ENCODE measurements at places on chromosomes 5 and 9.

- DNase-seq, result no peak
These were observed 45.5 kb downstream of the DAB2IP start for GRCh38 chr9:121696930-121697329.

GRCh38 chr9:121654499-121655140 is 3.2 kb downstream of the DAB2IP start:
- DNase-seq, result no peak

GRCh38 chr5:127256886-127257597 is 33.6 kb upstream of the MEGF10 start:
- DNase-seq, result no peak

- DNase-seq, result no peak
These were observed 1.5 kb upstream of the FGD3 start for GRCh38 chr9:92945796-92946195.

DNA sequence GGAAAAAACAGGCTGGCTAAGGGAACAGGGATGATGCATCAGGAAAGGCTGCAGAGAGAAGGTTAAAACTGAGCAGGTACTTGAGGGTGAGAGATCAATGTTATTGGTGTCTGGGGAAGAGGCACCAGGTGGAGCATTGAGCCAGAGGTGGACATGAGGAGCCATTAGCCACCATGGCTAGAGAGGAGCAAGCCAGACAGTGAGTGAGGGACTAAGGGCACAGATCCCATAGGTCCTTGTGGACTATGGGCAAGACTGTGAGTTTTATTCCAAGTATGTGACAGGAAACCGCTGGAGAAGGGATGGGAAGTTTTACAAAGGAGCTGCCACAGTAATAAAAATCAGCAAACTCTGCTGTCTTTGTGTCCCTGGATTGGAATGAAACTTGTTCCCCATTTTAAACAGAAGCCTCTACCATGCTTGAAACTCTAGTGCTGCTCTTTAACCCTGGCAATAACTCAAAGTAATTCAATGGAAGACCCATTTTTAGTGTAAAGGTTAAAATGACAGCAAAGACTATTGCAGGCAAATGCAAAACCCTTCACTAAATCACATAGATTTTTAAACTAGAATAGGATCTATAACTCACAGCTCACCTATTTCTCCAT is 349.8 kb downstream of the ENC1 start:
- no peak for DNase-seq

GRCh38 chr5:156469636-156470035 is 142.7 kb downstream of the SGCD start:
- no peak for DNase-seq

DNA sequence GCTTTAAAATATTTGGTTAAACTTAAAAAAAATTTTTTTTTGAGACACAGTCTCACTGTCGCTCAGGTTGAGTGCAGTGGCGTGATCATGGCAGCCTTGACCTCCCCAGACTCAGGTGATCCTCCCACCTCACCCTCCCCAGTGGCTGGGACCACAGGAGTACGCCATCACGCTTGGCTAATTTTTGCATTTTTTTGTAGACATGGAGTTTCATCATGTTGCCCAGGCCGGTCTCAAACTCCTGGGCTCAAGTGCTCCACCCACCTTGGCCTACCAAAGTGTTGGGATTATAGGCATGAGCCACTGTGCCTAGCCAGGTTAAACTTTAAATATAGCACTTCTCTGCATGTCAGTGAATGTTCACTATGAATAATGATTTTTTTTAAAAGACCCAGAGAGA is 224.5 kb upstream of the RFX3 start:
- no peak for DNase-seq

- DNase-seq, result no peak
These were observed 43.8 kb downstream of the NDFIP1 start for GRCh38 chr5:142152384-142152732.

- DNase-seq, result no peak
These were observed 73.8 kb downstream of the SHC3 start for GRCh38 chr9:89104821-89105220.

DNA sequence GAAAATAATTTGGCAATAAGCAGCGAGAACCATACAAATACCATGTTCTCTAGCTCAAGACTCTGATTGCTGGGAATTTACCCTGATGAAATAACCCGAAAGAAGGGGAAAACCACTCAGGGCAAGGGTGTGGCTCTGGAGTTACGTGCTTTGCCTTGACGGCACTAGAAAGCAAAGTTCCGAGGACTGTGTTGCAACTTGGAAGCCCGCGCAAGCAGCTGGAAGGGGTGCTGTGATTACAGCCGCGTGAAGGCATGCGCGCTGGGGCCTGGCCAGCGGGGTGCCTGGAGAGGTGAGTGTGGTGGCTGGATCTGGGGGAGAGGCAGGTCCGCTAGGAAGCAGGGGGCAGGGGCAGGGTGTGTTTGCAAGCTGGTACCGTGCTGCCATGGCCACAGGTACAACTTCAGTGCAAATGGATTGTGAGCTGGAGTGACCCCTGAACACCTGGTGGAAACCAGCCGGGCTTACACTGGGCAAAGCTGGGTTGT is 52.6 kb upstream of the CNOT6 start:
- DNase-seq, result no peak

GRCh38 chr9:113219969-113220368 is 1.1 kb downstream of the FKBP15 start:
- DNase-seq, result peak; percentile 59

DNA sequence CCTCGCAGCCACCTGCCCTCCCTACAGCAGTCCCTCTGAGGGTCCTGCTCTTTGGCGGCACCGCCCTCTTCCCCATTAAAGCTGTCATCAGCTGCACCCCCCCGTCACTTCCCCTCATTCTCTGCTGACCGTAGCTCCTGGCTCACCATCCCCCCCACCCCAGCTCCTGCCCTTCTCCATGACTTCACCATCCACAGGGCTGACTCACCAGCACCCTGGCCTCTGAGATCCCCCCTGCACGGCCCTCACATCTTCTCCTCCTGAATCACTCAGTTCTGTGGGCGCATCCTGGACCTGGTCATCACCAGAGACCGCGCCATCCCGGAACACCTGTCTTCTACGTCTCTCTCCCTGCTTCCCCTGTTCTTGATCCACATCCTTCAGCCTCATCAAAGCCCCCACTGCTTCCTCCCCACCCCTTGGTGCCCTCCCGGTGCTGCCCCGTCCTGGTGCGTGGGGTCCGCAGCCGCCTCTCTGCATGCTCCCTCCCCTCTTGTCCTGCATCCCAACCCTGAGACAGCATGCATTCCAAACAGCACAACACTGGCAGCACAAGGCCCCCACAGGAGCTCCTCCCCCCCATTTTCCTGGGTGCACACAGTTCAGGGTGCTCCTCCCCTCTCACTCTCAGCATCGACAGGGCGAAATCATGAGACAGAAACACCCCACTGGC is 12.9 kb downstream of the FLT4 start:
- DNase-seq, result no peak

DNA sequence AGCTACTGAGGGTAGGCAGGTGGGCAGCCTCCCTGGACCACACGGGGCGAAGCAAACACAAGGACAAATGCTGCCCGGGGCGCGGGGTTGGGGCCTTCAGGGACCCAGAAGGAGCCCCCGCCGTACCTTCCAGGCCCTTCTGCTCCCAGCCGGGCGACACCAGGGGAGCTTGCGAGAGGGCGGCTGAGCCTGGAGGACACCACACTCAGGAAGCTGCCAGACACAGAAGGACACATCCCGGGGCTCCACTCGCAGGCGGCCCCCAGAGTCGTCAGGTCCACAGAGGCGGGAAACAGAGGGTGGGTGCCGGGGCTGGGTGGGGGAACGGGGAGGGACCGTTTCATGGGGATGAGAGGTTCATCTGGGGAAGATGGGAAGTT is 58.5 kb upstream of the UBAC1 start:
- no peak for DNase-seq

- no peak for DNase-seq
These were observed 34.2 kb upstream of the GOLGA1 start for GRCh38 chr9:124975131-124975530.

- DNase-seq, result no peak
These were observed 23.7 kb downstream of the FPGS start for GRCh38 chr9:127826253-127826913.

DNA sequence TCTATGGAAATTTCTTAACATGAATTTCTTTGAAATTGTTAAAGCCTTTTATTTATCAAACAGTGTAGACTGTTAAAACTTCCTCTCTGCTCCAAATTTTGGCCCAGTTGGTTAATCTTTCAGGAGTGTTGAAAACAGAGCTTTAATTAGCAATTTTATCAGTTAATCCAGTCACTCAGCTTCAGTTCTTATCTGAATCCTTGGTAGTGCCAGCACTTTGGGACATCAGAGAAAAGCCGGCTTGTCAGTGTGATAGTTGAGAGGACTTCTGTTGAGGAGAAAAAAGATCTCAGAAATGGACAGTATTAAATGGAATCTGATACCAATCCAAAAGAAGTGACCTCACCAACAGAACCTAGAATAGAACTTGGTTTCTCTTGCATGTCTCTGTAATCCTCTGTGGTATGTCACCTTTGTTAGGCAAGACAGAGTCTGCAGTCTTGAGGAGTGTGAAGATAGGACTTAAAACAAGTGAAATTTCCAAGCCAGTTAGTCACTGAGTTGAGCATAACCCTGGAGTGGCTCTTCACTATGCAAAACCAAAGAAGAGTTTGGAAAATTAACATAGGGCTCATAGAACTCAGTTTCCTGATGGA is 251.8 kb downstream of the NNT start:
- DNase-seq, result no peak

DNA sequence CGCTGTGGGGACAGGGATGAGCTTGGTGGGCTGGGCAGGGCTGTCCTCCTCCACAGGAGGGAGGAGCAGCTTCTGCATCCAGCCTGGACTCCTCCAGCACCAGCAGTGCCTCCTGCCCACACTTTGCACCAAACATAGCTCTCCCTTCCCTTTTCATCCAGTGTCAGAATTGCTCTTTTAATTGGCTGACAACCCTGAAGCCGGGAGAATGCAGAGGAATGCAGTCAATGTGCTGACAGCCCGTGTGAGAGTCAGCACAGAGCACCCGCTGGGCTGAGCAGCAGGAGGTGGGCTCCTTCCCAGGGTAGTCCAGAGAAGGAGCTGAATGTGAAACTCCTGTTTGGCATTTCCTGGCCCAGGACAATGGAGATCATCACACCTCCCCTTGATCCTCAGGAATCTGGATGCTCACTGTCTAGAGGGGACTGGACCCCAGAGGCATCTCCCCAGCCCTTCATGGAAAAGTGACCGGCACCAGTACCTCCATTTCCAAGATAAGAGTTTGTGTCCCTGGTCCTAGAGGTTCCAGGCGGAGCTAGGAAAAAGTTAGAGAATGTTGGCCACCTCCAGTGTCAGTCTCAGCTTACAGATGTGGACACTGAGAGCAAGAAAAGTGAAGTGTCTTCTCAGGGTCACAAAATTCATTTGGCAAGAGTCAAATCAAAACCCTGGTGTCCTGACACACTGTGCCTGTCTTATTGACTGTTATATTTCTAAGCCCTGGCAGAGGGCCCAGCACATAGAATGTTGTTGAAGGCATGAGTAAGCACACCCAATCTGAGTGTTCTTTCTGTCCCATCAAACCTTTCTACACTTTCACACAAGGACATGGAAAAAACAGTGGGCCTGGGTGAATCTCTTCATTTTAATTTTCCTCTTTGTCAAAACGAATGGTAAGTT is 202.1 kb downstream of the SNX18 start:
- no peak for DNase-seq

- no peak for DNase-seq
These were observed 9.3 kb upstream of the ROPN1L start for GRCh38 chr5:10432059-10433008.

GRCh38 chr9:120625222-120625621 is 45.3 kb upstream of the CDK5RAP2 start:
- DNase-seq, result no peak

DNA sequence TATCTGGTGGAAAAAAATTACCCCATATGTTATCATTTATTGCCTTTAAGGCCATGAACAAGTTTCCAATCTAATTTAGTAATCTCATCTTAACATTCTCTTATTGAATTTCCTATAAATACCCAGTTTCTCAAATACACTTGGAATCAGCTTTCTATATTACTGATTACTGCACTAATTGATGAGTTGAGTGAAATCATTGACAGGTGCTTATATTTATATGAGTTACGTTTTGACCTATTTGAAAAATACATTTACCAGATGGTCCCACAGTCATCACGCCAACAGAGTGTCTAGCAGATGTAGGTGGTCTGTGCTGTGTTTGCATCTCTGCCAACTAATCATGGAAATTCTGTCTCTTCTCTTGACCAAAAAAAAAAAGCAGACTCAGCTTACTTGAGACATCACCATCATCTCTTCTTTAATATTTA is 307.3 kb upstream of the NREP start:
- no peak for DNase-seq

DNA sequence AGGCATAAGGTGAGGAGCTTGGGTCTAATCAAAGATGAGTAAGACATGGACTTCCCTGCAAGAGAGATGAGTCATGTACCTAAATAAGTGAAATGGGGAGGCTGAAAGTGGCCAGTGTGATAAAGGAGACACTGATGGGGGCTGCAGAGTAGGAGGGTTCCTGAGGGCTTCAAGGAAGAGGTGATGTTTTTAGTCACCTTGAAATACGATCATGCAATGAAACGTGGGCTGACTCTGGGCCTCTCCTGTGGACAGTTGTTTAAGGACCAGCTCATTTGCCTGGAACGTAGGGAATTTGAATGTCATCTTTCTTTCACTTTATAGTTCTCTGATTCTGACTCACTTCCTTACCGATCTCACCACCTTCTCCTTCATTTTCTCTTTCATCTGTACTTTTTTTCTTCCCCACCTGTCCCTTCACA is 49.6 kb upstream of the CPLX2 start:
- no peak for DNase-seq

GRCh38 chr9:37329576-37329975 is 92.9 kb upstream of the GRHPR start:
- DNase-seq, result peak; percentile 66

DNA sequence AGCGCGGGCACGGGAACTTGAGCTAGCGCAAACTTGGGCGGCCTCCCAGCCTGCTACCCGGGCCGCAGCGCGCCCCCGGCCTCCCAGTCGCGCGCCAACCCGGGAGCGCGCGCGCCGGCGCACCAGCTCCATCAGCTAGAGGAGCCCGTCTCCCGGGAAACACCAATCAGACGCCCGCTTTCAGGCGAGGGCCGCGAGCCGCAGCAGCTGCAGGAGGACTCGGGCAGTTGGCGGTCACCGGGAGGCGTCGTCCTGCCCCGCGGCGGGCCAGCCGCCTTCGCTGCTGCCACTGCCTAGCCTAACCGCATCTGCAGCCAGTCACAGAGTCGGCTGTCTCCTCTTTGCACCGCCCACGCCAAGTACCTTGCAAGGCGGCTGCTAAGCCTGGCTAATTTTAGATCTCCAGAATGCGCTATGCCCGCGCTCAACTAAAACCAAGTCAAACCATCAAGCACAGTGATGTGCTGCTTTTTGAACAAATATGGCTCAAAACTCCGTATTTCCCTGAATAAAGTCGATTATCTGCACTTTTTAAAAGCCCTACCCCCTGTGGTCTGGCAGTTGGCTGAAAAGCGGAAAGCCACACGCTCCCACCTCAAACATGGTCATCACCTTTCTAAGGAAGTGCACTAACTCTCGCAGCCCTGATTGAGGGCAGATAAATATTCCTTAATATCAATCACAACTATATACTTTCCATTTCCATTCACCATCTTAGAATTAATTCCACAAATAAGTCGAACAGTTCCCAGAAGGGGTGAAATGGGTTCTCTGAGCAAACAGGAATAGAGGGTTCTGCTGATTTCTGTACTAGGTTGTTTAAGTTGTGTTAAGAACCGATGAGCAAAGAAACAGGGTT is 221.8 kb downstream of the MEF2C start:
- DNase-seq, result peak; percentile 23

All from hematopoietic multipotent progenitor cell treated with erythropoietin and hydrocortisone succinate and interleukin-3 and kit ligand, for 6 days (in vitro differentiated cells).